Sigmoid colon (tissue), 7 donors: ENCODE measurements at places on chromosomes 6 and 20.

GRCh38 chr6:44800171-44800783 is 412.8 kb downstream of the CDC5L start:
- no peak for DNase-seq

GRCh38 chr6:32604434-32604877 is 14.8 kb upstream of the HLA-DRB1 start:
- no peak for DNase-seq

DNA sequence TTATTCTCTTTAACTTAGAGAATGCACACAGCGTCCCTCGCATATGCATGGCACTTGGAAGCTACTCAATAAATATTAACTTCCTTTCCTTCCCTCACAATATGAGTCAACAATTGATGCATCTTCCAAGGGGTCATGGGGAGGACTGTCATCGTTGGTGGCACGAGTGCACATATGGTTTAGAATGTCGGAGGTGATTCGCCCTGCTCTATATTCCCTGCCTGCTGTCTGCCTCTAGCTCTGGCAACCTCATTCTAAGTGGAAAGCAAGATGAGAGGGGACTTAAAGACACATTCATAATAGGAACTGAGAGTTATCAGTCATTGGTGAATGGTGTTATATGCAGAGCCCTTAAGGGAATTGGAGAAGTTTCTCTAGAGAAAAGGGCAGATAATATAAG is 44.6 kb downstream of the MAK start:
- DNase-seq: no peak

DNA sequence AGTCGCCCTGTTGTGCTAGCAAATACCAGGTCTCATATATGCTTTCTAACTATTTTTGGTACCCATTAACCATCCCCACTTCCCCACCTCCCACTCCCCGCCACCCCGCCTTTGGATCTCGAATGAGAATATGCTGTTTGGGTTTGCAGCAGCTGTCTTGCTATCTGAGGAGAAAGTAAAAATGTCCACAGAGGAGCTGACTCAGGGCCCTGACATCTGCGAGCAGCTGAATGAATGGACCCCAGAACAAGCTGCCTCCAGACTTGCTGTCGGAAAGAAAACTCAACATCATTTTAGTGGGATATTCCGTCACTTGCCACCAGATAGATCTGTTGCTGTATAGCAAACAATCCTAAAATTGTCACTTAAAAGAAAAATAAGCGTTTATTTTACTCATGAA is 103.7 kb downstream of the LINC00237 start:
- DNase-seq: no peak

- DNase-seq: no peak
Observed at GRCh38 chr6:115573861-115574260, 486.8 kb downstream of the FRK start.

DNA sequence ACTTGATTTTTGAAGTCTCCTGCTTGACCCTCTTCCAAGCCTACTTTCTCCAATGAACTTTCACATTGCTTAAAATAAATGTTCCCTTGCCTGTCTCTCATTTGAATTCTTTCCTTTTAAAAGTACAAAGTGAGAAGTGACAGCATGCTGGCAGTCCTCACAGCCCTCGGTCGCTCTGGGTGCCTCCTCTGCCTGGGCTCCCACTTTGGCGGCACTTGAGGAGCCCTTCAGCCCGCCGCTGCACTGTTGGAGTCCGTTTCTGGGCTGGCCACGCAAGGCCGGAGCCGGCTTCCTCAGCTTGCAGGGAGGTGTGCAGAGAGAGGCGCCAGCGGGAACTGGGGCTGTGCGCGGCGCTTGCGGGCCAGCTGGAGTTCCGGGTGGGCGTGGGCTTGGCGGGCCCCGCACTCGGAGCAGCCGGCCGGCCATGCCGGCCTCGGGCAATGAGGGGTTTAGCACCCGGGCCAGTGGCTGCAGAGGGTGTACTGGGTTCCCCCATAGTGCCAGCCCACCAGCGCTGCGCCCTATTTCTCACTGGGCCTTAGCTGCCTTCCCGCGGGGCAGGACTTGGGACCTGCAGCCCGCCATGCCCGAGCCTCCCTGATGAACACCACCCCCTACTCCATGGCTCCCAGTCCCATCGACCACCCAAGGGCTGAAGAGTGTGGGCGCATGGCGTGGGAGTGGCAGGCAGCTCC is 31.9 kb downstream of the SERPINB6 start:
- DNase-seq: peak; percentile 59

GRCh38 chr6:4405621-4406212 is 270.3 kb upstream of the ECI2 start:
- DNase-seq: no peak
